ENCODE measurements at places on chromosomes 16 and 17.

GRCh38 chr17:9054126-9054975 lies 33.0 kb downstream of the NTN1 start:
- DNase-seq = no peak

DNA sequence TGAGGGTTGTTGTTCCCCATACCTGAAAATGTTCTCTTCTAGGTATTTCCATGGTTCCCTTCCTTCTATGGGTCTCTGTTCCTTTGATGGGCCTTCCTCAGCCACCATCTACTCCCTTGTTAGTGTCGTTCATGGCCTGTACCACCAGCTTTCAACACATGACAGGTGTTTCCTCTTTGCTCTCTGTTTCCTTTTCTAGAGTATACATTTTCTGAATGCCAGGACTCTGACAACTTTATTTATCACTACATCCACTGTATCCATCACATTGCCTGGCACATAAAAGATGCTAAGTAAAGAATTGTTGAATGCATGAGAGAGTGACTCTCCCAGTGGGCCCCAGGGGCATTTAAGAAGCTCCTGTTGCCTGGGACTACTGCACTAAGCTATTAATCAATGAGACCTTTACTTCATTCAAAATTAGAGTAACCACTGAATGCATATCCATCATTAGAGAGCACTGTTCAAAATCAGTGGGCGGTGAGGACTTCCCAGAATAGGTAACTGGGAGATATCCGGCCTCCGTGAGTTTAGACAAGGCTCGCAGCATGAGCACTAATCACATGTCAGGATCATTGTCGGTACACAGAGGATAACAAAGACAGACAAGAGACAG lies 255.0 kb downstream of the CBLN1 start:
- DNase-seq = no peak

DNA sequence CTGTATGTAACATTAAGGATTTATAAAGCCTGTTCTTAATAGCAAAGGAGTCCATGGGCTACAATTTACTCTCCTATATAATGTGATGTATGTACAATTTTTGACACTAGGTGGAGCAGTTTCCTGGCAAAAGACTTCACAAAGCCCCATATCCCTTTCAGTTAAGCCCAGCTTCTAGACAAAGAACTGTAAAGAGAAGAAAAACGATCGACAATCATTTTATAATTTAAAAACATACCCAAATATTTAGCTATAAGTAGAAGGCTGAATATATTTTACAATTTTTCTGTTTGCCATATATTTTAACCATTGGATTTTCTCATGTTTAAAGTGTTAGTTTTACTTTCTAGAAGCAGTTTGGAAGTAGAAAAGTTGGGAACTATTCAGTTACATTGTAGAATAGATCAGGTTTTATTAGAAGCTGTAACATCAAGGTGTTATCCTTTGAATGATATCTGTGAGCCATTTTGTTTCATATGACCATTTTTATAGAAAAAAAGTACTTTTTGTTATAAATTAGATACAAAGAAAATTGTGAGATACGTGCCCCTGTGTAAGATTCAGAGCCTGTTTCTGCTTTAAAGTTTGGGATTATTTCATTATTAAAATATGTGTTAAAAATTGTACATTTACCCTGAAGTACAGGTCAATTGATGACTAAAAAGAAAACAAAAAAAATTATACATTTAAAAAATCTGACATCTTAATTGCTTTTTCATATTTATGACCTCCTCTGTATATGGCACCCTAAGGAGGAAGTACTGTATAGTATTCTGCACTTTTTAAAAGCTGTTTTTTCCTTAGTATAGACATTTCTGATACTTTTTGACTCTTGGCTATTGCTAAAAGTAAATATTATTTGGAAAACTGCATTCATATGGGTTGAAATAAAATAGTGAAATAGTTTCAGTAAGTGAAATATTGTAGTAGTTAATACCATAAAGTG lies 46.3 kb downstream of the VMP1 start:
- no peak for DNase-seq

GRCh38 chr17:43468691-43469139 lies 15.1 kb upstream of the DHX8 start:
- DNase-seq = no peak

GRCh38 chr17:18025241-18025944 lies 13.6 kb downstream of the ATPAF2 start:
- DNase-seq = no peak

GRCh38 chr17:59754552-59754951 lies 47.1 kb downstream of the VMP1 start:
- DNase-seq = peak; percentile 46

GRCh38 chr16:20867585-20867984 lies 32.6 kb downstream of the DCUN1D3 start:
- DNase-seq = no peak

- DNase-seq = no peak
These were observed 833.4 kb upstream of the GOT2 start for GRCh38 chr16:59567496-59567895.

GRCh38 chr16:88499836-88500251 lies 46.8 kb downstream of the ZFPM1 start:
- no peak for DNase-seq

DNA sequence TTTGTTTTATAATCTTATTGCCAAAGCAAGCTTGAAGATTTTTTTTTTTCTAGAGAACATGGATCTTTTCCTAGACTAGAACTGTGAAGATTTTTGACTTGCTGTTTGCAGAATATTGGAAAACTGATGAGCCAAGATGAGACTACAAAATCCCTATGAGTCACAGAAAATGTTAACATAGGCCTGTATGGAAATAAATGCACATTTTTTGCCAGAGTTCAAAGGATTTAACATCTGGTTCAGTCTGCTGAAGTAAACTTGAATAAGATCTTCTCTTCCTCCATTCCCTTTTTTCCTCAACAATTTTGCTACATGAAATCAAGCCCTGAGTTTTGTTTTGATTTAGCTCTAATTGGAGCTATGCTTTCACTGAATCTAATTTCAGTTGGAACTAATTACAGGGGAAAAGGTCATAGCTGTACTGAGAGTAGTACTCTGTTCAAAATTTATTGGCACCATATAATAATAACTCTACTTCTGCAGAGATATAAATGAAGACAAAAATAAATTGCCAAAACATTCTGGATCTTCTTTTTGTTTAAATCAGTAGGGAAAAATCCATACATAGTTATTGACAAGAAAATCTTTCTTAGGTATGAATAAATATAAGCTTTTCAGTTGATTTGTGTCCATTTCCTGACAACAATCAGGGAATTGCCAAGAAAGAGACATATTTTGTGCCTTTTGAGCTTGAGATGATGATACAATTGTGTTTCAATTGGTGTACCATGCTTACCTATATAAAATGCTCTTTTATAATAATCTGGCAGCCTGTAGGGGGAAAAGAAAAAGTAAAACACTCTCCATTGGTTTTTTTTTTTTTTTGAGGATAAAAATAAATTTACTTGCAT lies 387.5 kb upstream of the GOT2 start:
- DNase-seq = no peak

GRCh38 chr17:80839970-80840369 lies 151.7 kb upstream of the CHMP6 start:
- no peak for DNase-seq

- no peak for DNase-seq
These were observed 272.4 kb downstream of the IRF8 start for GRCh38 chr16:86171329-86171728.

- DNase-seq = no peak
These were observed 6.4 kb upstream of the CRK start for GRCh38 chr17:1462164-1463112.

DNA sequence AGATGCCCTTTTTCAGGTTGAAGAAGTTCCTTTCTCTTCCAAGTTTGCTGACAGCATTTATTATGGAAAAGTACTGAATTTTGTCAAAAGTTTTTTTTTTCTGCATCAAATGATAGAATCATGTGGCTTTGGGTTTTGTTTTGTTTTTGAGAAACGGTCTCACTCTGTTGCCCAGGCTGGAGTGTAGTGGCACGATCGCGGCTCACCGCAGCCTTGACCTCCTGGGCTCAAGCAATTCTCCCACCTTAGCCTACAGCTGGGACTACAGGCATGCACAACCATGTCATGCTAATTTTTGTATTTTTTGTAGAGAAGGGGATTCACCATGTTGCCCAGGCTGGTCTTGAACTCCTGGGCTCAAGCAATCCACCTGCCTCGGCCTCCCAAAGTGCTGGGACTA lies 7.3 kb downstream of the CMTM4 start:
- DNase-seq = no peak

GRCh38 chr17:38786372-38786771 lies 13.0 kb downstream of the PIP4K2B start:
- DNase-seq = no peak

- DNase-seq = no peak
These were observed 58.9 kb downstream of the RAP1GAP2 start for GRCh38 chr17:2855063-2855600.

- no peak for DNase-seq
These were observed 373.0 kb upstream of the DYNLRB2 start for GRCh38 chr16:80167657-80168390.

- no peak for DNase-seq
These were observed 744 bp upstream of the METRNL start for GRCh38 chr17:83078378-83079351.

DNA sequence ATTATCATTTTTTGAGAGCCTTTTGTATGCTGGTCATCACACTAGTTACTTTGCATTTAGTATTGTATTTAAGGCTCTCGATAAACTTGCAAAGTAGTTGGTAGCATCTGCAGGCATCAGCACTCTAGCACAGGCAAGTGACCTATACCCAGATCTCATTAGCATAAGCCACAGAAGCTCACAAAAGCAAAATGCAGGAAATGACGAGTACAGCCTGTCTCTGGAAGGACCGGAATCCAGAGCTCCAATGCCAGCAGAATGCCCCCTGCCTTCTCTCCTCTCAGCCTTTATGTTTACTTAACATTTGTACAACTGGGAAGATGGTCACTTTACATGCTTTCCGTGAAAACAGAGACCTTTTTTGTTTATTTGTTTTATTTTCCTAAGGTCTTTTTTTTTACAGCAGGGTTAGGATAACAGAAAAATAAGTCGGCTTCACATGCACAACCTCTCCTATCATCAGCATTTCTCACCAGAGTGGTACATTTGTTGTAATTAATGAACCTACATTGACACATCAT lies 45.4 kb upstream of the MYOCD start:
- no peak for DNase-seq

- no peak for DNase-seq
These were observed 5.9 kb downstream of the SLC5A10 start for GRCh38 chr17:18957831-18958230.

GRCh38 chr17:29613856-29614255 lies 8.9 kb downstream of the CORO6 start:
- DNase-seq = no peak

GRCh38 chr17:42087736-42088705 lies 10.3 kb downstream of the ZNF385C start:
- no peak for DNase-seq

DNA sequence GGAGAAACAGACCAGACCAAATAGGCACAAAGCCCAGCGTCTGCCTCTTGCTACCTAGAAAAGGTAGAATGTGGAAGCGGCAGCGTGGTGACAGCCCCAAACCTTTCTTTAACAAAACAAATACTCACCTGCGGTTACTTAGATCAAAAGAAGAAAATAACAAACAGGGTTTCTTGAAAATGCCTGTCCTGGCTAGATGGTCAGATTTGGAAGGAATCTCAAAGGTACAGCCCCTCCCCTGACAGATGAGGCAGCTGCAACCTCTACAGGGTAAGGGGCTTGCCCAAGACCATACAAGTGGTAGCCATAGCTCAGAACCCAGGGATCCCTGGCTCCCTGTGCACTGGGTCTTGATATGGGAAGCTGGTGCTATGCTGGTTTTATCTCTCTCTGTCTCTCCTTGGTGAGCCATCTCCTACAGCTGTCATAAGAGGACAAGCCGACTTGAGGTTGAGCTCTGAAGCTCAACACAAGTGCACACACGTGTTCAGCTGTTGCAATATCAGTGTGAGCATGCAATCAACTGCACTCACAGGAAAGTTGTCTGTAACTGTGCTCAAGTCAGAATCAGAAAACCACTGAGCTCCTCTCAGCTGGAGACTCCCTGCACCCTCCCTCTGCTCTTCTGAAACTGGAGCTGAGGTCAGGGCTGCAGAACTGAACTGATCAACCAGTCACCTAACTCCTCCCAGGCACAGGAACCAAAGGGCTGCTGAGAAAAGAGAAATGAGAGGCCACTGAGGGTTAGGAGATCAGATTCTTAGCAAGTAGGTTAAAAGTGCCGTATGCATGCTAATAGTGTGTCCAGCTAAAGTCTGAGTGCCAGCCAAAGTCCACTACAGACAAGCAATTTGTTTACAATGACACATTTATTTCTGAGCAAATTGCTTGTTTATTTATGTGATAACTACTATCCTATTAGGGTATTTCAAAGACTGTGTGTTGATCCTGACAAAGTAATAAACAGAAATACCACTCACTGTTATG lies 6.1 kb upstream of the RNF157 start:
- DNase-seq = no peak

DNA sequence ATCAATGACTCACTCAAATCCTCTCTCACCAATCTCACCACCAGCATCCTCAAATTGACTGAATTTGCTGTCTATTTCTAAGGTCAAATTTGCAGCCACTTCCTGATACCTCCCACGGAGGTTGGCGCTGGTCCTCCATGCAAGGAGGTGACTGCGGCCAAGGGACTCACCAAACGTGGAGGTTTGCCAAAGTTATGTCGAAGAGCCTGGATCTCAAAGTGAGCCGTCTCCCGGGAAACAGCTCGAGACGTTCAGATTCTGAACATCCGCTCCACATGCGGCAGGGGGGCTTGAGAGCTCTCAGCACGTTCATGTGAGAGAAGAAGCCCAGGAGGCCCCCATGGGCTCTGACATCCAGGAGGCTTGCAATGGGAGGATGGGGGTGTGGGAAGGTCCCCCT lies 22.6 kb downstream of the LGALS3BP start:
- no peak for DNase-seq

DNA sequence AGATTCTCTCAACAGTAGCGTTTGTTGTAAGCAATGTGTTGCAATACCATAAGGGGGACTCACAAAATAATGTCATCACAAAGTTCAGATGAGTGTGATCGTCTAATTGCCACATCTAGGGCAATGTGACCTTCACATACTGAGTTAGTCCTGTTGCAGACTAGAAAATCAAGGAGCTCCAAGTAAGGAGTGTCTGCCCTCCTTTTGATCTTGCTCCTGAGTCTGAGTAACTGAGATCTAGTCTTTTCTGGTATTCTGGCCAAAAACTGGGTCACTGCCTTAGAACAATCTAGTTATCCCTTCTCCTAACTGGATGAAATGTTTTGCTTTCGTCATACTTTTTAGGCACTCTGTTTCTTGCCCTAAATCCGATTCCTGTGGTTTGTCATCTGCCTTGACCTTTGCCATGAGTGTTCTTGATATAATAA lies 712.1 kb downstream of the CDH11 start:
- DNase-seq = no peak

GRCh38 chr17:64095144-64095882 lies 34.6 kb downstream of the ERN1 start:
- DNase-seq = no peak

Measured in stimulated activated CD4-positive, alpha-beta T cell treated with anti-CD3 and anti-CD28 coated beads, Interleukin-2, amount 100 ng/mL, for 4 hours (primary cell).